Peyer's patch (tissue), 4 donors: ENCODE measurements at places on chromosomes 1 and 21. TPM values are rescaled to one million over a fixed set of nuclear protein-coding genes. Genes with fewer than 3 reads are reported as not detected.

Gene KCNQ4
- 3.3 TPM for total RNA-seq

Gene MFAP2
- 8.4 TPM for total RNA-seq

Gene SLC16A4
- 12.4 TPM for total RNA-seq

Gene CNR2
- 13.2 TPM for total RNA-seq

Gene HCN3
- total RNA-seq = 24.9 TPM

Gene HEYL
- total RNA-seq = 5.8 TPM

Gene PPFIA4
- 1.8 TPM for total RNA-seq

Gene TRIM46
- total RNA-seq = not detected

Gene PDZK1IP1
- 153 TPM for total RNA-seq

Gene LDLRAD1
- total RNA-seq = not detected

- H3K27me3 ChIP-seq = no peaks in the 10 kb centered on the region
- no peaks in the 10 kb centered on the region for H3K4me1 ChIP-seq
Observed at GRCh38 chr21:18041012-18041411, 203.6 kb upstream of the CHODL start.

- H3K4me1 ChIP-seq = peaks cover 10% of the 10 kb centered on the region
- H3K27ac ChIP-seq = peak overlapping the region; percentile 71
- H3K4me3 ChIP-seq = no peak overlapping the region
- no peaks in the 10 kb centered on the region for H3K27me3 ChIP-seq
Observed at GRCh38 chr1:117665556-117666270, 59.9 kb downstream of the TENT5C start.

GRCh38 chr1:47104816-47105215 is 32.4 kb upstream of the CYP4A22 start:
- DNase-seq = no peak
- no peak overlapping the region for H3K4me3 ChIP-seq
- H3K36me3 ChIP-seq = no peaks in the 10 kb centered on the region
- no peak overlapping the region for H3K27ac ChIP-seq

DNA sequence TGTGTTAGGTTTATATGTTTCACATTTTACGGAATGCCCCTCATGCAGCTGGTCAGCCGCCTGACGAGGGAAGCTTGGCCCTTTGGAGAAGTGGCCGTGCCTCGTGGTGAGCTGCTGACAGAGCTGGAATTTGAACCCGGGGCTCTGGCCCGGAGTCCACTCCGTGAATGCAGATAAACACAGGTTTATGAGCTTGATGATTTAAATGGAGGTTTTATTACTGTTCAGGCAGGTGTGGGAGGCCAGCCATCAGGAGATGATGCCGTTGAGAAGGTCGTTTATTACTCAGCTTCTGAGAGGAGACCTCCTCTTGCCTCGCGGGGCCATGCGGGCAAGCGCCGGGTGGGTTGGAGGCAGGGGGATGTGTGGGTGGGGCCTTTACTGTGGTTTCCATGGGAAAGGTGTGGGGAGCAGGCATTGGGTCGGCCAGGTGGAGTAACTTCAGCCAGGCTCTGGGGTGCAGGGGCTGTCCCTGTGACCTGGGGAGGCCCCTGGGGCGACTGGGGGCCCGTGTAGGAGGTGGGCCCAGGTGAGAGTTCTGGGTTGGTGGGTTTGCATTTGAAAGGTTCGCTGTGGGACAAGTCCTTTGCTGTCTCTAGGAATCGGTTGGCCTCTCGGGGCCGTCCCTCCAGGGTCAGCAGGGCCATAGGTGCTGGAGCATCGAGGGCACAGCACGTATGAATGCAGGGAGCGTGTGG is 22.0 kb downstream of the PRKCZ start:
- DNase-seq = peak; percentile 88
- H3K36me3 ChIP-seq = no peaks in the 10 kb centered on the region
- H3K27me3 ChIP-seq = no peaks in the 10 kb centered on the region
- no peaks in the 10 kb centered on the region for H3K4me1 ChIP-seq

DNA sequence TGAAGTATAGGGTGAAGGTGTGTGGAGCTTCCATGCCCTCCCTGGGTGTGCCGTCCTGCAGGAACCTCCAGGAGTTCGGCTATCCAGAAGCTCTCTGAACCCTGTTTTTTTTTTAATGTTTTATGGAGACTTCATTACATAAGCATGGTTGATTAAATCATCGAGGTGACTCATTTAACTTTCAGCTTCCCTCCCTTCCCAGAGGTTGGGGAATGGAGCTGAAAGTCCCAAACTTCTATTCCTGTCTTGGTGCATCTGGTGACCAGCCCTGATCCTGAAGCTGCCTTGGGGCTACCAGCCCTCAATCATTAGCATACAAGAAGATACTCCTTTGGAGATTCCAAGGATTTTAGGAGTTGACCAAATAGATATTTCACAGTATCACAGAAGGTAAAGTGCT is 9.5 kb downstream of the RRP15 start:
- H3K4me1 ChIP-seq = no peaks in the 10 kb centered on the region
- no peak for DNase-seq
- no peak overlapping the region for H3K27ac ChIP-seq

GRCh38 chr1:117826540-117827078 is 102.8 kb downstream of the GDAP2 start:
- H3K27ac ChIP-seq = no peak overlapping the region
- no peak overlapping the region for H3K4me3 ChIP-seq
- H3K27me3 ChIP-seq = no peaks in the 10 kb centered on the region
- no peaks in the 10 kb centered on the region for H3K36me3 ChIP-seq
- DNase-seq = no peak

DNA sequence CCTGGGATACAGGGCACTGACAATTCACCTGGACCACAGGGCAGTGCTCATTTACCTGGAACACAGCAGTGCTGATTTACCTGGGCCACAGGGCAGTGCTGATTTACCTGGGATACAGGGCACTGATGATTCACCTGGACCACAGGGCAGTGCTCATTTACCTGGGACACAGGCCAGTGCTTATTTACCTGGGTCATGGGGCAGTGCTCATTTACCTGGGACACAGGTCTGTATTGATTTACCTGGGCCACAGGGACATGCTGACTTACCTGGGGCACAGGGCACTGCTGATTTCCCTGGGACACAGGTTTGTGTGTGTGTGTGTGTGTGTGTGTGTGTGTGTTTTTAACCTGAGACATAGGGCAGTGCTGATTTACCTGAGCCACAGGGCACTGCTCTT is 261.7 kb downstream of the MATN1 start:
- no peak overlapping the region for H3K4me3 ChIP-seq
- peak; percentile 9 for DNase-seq
- no peak overlapping the region for H3K27ac ChIP-seq

- H3K27ac ChIP-seq = no peak overlapping the region
- no peaks in the 10 kb centered on the region for H3K4me1 ChIP-seq
- H3K36me3 ChIP-seq = no peaks in the 10 kb centered on the region
- no peak overlapping the region for H3K4me3 ChIP-seq
- no peaks in the 10 kb centered on the region for H3K27me3 ChIP-seq
- no peak for DNase-seq
Observed at GRCh38 chr21:21401444-21401843, 403.2 kb downstream of the NCAM2 start.

GRCh38 chr21:46538262-46538661 is 66.6 kb downstream of the S100B start:
- H3K27me3 ChIP-seq = no peaks in the 10 kb centered on the region
- H3K4me1 ChIP-seq = no peaks in the 10 kb centered on the region
- no peak for DNase-seq
- no peak overlapping the region for H3K4me3 ChIP-seq

DNA sequence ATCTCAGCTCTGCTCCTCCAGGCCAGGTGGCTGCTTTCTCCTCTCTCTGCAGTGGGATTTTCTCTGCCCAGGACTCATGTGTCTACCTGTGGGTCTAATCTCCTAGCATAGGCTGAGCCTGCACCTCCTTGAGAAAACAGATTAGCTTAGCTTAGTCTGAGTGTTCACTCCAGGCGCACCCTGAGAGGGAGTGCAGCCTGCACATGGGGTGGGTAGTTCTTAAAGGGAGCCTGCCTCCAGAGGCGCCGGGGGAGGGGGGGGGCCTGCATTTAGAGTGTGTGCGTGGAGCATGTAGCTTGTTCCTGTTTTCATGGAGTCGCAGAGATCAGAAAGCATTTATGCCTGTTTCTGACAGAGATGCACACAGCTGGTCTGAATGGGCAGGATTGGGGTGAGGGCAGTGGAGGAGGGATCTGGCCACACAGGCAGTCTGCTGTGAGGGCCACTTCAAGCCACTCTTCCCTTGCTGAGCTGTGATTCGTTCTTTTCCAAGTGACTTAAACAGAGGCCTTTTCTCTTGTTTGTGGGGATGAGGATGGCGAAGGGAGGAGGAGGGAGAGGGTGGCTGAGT is 45.2 kb downstream of the GALNT2 start:
- no peaks in the 10 kb centered on the region for H3K27me3 ChIP-seq
- no peaks in the 10 kb centered on the region for H3K4me1 ChIP-seq
- no peak overlapping the region for H3K4me3 ChIP-seq
- H3K36me3 ChIP-seq = no peaks in the 10 kb centered on the region
- no peak overlapping the region for H3K27ac ChIP-seq
- no peak for DNase-seq

GRCh38 chr1:82934074-82934473 is 1064.9 kb downstream of the TTLL7 start:
- H3K4me1 ChIP-seq = no peaks in the 10 kb centered on the region

- H3K27me3 ChIP-seq = no peaks in the 10 kb centered on the region
- no peaks in the 10 kb centered on the region for H3K4me1 ChIP-seq
- no peak overlapping the region for H3K27ac ChIP-seq
Observed at GRCh38 chr1:243748227-243748626, 101.8 kb downstream of the AKT3 start.

GRCh38 chr1:167221738-167222610 is 1.3 kb downstream of the POU2F1 start:
- peak overlapping the region; percentile 98 for H3K27ac ChIP-seq
- no peaks in the 10 kb centered on the region for H3K27me3 ChIP-seq
- H3K4me1 ChIP-seq = no peaks in the 10 kb centered on the region
- no peaks in the 10 kb centered on the region for H3K36me3 ChIP-seq
- peak overlapping the region; percentile 86 for H3K4me3 ChIP-seq

- no peaks in the 10 kb centered on the region for H3K36me3 ChIP-seq
- H3K27me3 ChIP-seq = no peaks in the 10 kb centered on the region
- no peaks in the 10 kb centered on the region for H3K4me1 ChIP-seq
Observed at GRCh38 chr21:46083791-46084561, 13.9 kb upstream of the COL6A2 start.

DNA sequence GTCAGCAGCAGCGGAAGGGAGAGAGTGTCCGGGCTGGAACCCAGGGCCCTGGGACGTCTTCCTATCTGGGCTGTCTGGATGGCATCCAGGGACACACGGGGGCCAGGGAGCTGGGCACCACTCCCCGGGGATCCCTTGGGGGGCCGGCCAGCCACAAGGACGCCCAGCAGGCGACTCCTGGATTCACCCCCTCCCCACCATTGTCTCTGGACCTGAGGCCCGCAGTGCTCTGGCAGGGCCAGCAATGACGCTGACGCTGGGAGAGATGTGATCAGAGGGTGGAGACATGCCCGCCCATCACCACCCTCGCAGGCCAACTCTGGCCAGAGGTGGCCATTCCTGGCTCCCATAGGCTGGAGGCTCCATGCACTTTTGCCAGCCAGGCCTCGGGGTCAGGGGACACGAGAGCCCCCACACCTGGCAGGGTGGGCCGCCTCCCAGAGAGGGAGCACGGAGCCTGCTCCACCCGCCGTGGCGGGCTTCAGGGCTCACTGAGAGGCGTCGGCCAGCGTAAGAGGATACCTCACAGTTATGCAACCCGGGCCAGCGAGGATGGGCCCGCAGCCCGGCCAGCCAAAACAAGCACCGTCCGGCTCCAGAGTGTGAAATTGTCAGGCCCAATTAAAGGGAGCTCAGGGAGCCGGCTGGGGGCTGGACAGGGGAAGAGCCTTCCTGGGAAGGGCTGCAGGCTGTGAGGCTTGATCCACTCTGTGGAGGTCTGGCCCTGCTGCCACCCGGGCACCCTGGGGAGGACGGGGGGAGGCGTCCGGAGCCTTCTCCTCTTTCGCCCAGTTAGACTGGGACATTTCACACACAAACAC is 10.3 kb downstream of the ACTRT2 start:
- peak; percentile 32 for DNase-seq
- no peaks in the 10 kb centered on the region for H3K36me3 ChIP-seq
- no peaks in the 10 kb centered on the region for H3K4me1 ChIP-seq
- no peak overlapping the region for H3K27ac ChIP-seq

GRCh38 chr1:227793948-227794816 is 21.3 kb upstream of the PRSS38 start:
- H3K36me3 ChIP-seq = no peaks in the 10 kb centered on the region
- H3K4me1 ChIP-seq = no peaks in the 10 kb centered on the region
- DNase-seq = no peak
- peak overlapping the region; percentile 38 for H3K27ac ChIP-seq
- H3K27me3 ChIP-seq = no peaks in the 10 kb centered on the region

DNA sequence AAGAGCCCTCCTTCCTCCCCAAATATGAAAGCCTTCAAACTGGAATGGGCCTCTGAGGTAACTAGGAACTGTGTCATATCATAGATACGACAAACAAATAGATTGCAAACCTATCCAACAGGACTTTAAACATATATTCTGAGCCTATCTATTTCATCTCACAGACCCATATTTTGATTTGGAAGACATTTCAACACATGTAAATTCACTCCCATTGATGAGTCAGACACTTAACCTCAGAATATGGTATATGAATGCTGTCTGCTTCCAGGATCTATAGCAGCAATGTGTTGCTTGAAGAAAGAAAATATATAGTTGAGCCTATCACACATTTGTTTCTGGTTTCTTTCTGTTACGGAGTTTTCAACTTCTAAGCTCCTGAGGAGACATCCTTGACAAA is 221.9 kb upstream of the SAMSN1 start:
- H3K36me3 ChIP-seq = no peaks in the 10 kb centered on the region
- no peak for DNase-seq
- no peak overlapping the region for H3K4me3 ChIP-seq
- no peaks in the 10 kb centered on the region for H3K4me1 ChIP-seq

DNA sequence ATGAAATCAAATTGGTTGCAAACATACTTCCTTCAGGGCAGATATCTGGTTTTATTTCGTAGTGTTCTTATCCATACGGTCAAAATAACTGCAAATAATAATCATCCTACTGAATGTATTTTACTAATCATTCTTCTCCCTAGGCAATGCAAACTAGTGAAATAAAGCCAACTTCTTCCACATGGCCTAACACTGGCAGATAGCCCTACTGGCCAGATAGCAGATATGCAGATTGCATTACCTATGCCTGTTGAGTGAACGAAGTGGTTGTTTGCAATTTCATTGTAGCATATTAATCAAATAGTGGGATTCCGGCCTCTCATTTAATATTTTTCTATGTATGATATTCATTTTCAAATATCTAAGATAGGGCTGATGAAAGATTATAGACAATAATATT is 116.2 kb downstream of the CENPF start:
- no peaks in the 10 kb centered on the region for H3K27me3 ChIP-seq
- H3K4me3 ChIP-seq = no peak overlapping the region
- H3K4me1 ChIP-seq = no peaks in the 10 kb centered on the region
- no peak overlapping the region for H3K27ac ChIP-seq

DNA sequence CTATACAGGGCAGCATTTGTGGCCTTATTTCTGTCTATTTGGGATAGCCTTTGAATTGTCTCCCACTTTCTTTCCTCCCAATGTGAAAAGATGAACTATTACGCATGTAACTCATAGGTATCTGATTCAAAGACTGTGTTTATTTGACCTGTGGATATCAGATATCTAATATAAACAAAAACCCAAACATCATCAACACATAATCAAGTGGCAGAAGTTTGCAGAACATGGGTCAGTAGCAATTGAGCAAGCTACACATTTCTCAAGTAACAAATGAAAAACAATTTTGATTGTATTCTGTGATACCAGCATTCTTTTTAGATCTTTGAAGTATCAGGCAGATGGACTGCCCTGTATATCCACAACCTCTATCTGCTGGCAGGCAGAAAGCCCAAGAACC is 490.5 kb upstream of the ADGRL2 start:
- no peak overlapping the region for H3K4me3 ChIP-seq
- no peaks in the 10 kb centered on the region for H3K27me3 ChIP-seq
- H3K27ac ChIP-seq = no peak overlapping the region
- no peaks in the 10 kb centered on the region for H3K36me3 ChIP-seq
